ENCODE measurements at places on chromosomes 2 and 18.

DNA sequence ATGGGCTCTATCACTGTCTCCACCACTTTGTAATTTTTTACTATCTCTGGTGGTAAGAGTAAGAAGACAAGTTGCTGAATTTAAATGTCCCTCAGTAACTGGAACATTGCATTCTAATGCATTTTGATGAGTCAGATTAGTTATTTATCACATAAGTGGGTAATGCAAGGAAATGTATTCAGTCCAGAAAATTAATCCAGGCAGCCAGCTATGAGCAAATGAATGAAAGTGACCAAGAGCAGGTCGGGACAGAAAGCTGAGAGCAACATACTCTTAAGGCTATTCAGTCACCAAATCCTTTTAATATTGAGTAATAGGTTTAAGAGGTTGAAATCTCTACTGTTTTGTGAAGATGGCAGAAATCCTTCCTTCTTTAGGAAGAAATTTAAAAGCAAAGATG, 265.5 kb upstream of the PARD3B start:
- no peak for DNase-seq

DNA sequence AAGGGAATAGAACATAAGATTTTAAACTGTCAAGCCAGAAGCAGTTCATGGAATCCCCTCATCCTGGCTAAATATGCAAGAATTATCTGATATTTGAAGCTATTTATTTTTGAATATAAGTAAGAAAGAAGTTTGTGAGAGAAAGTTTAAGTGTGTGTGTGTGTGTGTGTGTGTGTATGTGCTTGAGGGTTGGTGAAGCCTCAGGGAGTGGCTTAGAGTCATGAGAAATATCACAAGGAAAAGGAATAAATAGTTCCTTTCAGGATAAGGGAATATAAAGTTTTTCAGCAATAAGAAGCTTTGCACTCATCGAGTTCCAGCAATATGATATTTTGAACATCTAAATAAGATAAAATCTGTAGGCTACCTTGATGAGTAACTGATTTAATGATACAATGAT, 359.6 kb downstream of the MEIS1 start:
- no peak for DNase-seq

- no peak for DNase-seq
Observed at GRCh38 chr2:36672199-36672598, 24.3 kb upstream of the VIT start.

GRCh38 chr2:239846789-239847676, 178.1 kb downstream of the NDUFA10 start:
- DNase-seq, result no peak

DNA sequence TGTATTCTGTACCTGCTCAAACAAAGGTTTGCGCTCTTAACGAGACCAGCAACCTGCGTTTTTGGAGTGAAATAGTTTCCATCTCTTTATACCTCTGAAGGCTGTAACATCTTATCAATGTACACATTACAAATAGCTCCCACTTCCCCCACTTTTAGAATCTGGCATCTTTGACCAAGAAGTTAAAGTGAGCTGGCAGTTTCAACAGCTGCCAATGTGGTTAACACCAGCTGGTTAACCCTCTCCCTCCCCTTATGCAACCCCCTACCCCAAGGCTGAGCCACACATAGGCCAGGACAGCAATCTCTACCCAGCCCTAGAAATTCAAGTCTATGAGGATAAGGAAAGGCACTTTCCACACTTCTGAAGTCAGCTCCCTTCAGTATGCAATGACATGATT, 2.2 kb upstream of the SERTAD2 start:
- no peak for DNase-seq

GRCh38 chr2:112973156-112973555, 4.7 kb upstream of the IL36G start:
- no peak for DNase-seq

GRCh38 chr2:63051795-63052333, 1.2 kb downstream of the OTX1 start:
- DNase-seq, result no peak

- no peak for DNase-seq
Observed at GRCh38 chr2:189762229-189762550, 402 bp downstream of the OSGEPL1 start.

All from keratinocyte (primary cell).